ENCODE measurements at places on chromosomes 16 and 17.

GRCh38 chr16:4675864-4676786, 17.2 kb upstream of the NUDT16L1 start:
- no peak for DNase-seq

- no peak for DNase-seq
Measured at GRCh38 chr16:17632667-17633066, 161.9 kb upstream of the XYLT1 start.

DNA sequence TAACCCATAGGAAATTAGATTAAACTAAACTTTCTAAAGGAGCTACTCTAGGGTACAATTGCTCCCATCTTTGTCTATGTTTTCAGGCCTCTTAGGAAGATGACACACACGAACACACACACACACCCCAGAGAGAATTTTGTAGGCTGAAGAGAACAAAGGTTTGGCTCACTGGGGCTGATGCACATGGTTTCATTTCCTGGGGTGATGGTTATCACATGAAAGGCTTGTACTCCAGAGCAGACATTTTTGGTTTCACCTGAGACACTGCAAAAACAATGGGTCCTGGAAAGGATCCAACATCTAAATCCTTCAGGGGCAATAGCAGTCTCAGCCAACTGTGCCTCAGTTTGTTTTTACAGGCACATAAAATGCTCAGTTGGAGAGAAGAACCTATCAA, 62.8 kb downstream of the GRB7 start:
- DNase-seq = no peak

- no peak for DNase-seq
Measured at GRCh38 chr17:37280841-37281240, 94.9 kb upstream of the C17orf78 start.

DNA sequence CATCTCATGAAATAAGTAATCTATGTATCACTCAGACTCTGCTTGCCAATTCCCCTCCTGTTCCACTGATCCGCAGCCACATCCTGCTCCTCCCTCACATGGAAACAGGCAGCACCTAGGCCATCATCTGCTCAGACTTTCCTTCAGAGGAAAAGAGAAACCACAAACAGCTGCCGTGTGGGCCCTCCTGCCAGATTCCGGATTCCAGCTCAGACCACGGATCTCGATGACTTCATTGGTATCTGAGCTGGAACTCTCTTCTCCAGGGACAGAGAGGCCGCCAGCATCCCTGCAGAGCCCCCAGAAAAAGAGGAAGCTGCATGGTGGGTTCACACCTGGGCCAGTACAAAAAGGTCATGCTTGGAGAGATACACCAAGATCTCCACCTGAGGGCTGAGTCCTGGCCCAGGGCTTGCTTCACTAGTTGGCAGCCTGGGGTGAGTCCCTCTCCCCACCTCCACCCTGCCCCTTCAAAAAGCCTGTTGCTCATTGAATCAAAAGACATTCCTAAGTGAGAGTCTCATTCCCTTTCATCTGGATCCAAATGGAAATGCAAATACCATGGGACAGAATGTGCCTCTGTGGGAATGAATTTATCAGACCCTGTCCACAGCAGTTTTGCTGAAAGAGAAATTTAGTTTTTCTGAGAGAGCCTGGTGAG, 47.2 kb downstream of the HOXB1 start:
- DNase-seq = no peak

DNA sequence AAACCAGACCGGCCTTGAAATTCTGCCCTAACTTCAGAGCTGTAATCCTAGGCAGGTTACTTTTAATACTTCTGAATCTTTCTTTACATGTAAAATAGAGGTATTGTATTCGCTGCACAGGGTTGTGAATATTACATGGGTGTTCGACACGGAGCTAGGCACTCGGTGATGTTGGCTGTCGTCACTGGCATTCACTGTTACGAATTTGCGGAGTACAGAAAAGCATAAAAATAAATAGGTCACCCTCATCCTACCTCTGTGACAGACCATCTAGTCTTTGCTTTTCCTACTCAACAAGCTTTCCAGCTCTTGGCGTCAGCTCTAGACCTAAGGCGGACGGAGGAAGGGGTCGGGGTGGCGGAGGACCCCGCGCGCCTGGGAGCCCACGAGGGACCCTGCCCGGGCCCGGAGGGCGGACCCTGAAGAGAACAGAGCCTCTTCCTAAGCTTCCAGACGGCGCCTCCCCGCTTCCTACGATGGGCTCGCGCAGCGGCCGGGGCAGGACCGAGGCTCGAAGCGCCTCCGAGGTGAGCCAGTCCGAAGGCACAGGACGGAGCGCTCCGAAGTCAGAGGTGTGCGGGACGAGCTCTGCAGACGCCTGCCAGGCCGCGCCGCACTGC, 879 bp upstream of the SPG7 start:
- DNase-seq = no peak

DNA sequence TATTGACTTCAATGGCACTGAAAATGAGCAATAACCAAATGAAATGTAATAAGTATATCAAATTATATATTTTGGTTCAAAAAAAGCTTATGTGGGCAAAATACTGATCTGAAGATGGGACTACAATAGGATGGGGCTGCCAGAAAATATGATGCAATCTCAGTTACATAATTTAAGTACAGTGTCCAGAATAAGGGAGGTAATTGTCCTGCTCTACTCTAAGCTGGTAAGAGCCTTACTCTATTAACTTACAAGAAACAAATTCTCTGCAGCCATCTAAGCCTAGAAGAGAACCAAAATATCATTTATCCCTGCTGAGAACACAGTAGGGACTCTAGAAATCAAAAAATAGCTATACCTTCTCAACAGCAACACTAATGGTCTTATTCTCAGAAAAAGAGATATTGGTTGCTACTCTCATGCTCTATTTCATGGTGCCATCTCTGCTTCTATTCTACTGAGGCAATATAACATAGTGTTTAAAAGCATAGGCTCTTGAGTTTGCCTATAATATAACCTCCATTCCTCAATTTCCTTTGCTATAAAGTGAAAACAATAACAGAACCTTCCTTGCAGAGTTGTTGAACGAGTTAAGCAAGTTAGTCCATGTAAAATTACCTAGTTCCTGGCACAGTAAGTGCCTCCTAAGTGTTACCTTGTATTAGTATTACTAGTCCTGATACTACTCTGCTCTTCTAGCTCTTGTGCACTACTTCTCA, 19.9 kb downstream of the NQO1 start:
- no peak for DNase-seq

DNA sequence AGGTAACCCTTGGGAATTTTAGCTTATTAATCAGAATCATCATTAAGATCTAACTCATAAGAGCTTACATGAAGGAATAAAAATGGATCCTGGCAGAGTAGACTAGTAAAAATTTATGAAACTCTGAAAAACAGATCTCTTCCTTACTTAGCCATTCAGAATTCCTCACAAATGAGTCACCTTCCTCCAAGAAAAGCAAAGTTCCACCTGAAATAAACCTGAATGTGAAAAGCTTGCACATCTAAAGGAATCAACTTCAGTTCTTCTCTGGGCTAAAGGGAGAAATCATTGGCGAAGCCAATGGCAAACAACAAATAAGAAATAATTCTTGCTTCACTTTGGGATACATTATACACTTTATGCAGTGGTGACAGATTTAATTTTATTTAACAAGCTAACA, 22.7 kb downstream of the MYO1D start:
- no peak for DNase-seq

GRCh38 chr17:45040459-45040858, 11.0 kb downstream of the DCAKD start:
- DNase-seq = no peak

DNA sequence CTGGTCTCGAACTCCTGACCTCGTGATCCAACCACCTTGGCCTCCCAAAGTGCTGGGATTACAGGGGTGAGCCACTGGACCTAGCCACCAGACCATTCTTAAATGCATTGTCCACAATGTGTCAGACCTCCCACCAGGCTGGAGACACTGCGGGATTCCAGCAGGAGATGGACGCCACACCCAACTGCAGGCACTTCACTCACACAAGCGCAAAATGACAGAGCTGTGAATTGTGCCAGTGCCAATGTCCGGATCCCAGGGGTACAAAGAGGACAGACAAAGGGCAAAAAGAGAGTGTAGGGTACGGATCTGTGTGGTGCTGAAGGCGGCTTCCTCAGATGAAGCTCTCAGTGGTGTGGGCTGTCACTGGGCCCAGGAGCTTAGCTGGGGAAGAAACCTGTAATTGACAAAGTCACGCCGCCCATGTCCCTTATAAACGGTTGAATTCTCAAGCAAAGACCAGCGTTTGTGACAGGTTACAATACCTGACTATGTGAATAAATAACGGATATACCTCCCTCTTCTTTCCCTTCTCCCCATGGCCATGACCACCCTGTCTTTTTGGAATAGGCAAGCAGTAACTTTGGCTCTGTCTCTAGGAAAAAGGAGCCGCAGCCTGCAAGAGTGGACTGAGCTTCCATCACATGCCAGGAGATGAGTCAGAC, 40.0 kb downstream of the HS3ST3A1 start:
- no peak for DNase-seq

- DNase-seq = no peak
Measured at GRCh38 chr17:19371259-19372010, 6.9 kb upstream of the MAPK7 start.

- no peak for DNase-seq
Measured at GRCh38 chr16:12009462-12009861, 32.9 kb downstream of the SNX29 start.

- DNase-seq = no peak
Measured at GRCh38 chr17:28256370-28256769, 62.6 kb upstream of the TMEM97 start.

DNA sequence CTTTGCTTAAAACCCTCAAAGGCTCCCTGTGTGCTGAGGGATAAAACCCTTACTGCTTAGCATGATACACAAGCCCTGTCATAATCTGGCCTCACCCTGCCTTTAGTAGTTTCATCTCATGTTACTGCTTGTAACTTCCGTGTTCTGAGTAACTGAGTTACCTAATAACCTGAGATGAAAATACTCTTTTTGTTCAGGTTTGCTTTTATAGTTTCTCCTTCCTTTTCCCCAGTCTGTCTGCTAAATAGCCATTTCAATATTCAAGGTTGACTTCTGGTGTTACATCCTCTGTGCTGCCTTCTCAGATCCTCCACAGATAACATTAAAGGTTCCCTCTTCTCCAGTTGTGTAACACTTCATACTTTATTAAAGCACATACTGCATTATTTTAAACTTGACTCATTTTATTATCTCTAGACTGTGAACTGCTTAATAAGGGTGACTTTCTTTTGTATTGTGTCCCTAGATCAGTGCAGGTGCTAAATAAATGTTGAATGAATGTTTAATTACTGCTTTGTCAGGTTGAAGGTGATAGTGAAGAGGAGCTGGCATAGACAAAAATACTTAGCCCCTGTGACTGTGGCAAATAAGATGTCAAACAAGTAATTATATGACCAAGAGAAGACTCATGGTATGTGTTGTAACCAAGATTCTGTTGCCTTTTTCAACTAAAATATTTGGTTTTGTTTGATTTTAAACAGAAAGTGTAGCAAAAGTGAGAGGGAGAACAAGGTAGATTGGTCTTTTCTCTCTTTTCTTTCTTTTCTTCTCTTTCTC, 47.8 kb downstream of the NFAT5 start:
- no peak for DNase-seq

All from substantia nigra (tissue), 51 donors.